ENCODE measurements at places on chromosomes 4 and X.

GRCh38 chr4:128310266-128310697, 22.7 kb upstream of the PGRMC2 start:
- DNase-seq: no peak

DNA sequence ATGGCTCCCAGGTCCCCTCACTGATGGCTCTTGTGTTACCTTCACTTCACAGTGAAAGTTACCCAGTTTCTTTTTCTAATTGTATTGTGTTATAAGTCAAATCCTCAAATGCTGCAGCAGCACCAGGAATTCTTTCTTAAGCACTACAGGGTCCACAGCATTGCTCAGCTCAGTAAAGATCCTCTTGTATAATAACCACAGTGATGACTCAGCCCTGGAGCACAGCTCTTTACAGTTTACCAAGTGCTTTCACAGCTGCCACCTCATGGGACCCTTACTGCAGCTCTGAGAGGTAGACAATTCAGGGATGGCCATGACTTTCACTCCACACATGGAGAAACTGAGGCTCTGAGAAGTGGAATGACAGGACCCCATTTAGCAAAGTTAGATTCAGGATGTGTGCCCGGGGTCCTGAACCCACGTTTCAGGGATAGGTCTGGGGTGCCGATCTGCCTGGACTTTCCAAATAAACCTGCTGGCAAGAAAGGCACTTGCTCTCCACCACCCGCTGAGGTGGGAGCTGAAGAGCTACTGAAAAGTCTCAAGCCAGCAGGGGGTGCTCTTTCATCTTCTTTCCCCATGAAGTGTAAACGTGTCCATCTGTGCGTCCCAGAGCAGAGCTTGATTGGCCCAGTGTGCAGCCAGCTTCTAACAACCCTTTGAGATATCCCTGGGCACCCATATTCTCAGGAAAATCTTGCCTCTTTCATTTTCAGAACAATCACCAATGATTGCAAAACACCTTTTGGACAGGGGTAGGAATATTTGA, 35.7 kb upstream of the GABRQ start:
- peak; percentile 10 for DNase-seq

- DNase-seq: peak; percentile 39
Observed at GRCh38 chr4:176708771-176709311, 83.9 kb downstream of the VEGFC start.

DNA sequence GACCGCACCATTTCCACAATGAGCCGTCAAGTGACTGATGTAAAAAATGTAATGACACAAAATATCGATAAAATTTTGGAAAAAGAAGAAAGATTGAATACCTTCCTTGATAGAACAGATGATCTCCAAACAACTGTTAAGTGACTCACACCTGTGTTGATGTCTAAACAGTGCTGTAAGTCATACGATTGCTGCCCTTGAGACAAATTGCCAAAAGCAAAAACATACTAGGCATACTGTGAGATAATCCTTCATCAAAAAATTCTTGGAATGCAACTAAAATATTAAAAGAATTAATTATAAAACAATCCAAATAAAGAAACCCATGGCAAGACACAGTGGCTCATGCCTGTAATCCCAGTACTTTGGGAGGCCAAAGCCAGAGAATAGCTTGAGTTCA, 53.4 kb downstream of the HNRNPD start:
- peak; percentile 8 for DNase-seq

DNA sequence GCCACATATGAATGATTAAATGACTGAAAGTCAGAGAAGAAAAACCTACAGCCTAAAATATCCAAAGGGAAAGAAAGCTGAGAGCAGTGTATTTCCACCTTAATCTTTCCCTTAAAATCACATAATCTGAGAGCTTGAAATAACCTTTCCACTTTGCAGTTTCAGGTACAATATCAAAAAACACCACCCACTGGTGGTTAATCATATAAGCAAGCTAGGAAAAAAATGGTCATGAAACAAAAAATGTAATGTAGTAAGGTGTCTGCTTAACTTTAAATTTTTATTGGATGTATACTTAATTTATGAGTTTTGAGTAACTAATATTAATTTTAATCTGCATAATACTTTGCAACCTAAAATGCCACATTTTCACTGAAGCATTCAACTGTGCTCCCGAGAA, 3.2 kb downstream of the PRDM5 start:
- peak; percentile 10 for DNase-seq

DNA sequence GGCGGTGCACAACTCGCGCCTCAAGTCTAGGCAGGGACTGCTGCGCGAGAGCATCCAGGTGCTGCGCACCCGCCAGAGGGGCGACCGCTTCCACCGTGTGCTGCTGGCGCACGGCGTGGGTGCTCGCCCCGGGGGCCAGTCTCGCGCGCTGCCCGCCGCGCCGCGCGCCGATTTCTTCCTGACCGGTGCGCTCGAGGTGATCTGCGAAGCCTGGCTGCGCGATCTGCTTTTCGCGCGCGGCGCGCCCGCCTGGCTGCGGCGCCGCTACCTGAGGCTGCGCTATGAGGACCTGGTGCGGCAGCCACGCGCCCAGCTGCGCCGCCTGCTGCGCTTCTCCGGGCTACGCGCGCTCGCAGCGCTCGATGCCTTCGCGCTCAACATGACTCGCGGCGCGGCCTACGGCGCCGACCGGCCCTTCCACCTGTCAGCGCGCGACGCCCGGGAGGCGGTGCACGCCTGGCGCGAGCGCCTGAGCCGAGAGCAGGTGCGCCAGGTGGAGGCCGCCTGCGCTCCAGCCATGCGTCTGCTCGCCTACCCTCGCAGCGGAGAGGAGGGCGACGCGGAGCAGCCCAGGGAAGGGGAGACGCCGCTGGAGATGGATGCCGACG, 1.3 kb downstream of the CHST7 start:
- DNase-seq: no peak

All from bronchial epithelial cell (primary cell).